ENCODE measurements at places on chromosomes 5 and 9. TPM values are rescaled to one million over a fixed set of nuclear protein-coding genes. Genes with fewer than 3 reads are reported as not detected.

Gene GOLM1
- total RNA-seq: 87.5 TPM

Gene TMOD1
- total RNA-seq: 0.41 TPM

Gene ANKRD34B
- 0.62 TPM for total RNA-seq

Gene WDR38
- not detected for total RNA-seq

Gene CDKN2A
- not detected for total RNA-seq

Gene PTGR1
- total RNA-seq: 45.7 TPM

Gene GBGT1
- 98.4 TPM for total RNA-seq

DNA sequence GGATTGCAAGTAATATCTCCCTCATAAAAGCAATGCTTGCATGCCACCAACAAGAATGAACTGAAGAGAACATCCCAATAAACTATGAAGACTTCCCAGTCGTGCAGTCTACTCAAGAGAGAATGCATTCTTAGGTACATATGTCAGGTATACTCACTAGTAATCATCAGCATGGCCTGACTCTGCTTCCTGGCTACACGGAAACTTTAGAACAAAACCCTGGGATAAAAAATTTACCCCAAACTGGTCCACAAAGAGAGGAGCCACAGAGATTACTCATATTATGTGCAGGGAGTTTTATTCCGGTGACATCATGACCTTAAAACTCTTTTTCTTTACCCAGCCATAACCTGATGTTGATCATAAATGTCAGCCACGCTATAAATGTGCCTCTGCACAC, 57.5 kb upstream of the PAPPA start:
- H3K36me3 ChIP-seq: no peaks in the 10 kb centered on the region
- H3K4me3 ChIP-seq: no peak overlapping the region
- DNase-seq: no peak
- no peaks in the 10 kb centered on the region for H3K4me1 ChIP-seq
- no peak overlapping the region for H3K27ac ChIP-seq

DNA sequence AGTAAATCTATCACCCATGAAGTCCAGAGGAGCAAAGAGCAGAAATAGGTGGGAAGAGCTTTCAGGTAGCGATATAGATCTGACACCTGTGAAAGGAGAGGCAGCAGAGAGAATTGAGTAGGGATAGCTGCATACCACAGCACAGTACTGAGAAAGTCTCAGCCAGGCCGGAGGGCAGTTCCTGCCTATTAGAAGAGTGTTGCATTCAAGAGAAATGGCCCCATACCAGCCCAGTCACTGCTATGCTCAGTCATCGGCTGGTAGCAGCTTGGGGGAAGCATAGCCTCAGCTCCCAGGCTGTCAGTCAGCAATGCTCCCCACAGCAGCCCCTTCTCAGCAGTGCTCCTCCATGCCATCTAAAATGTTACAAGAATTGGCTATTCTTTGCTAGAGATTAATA, 285.1 kb upstream of the CDH6 start:
- no peak overlapping the region for H3K27ac ChIP-seq
- no peaks in the 10 kb centered on the region for H3K27me3 ChIP-seq
- DNase-seq: no peak
- H3K4me3 ChIP-seq: no peak overlapping the region
- H3K4me1 ChIP-seq: no peaks in the 10 kb centered on the region

GRCh38 chr5:113578091-113578490, 64.6 kb downstream of the YTHDC2 start:
- no peaks in the 10 kb centered on the region for H3K27me3 ChIP-seq
- peaks cover 21% of the 10 kb centered on the region for H3K36me3 ChIP-seq
- H3K27ac ChIP-seq: no peak overlapping the region
- DNase-seq: no peak
- H3K4me1 ChIP-seq: peaks cover 8% of the 10 kb centered on the region

DNA sequence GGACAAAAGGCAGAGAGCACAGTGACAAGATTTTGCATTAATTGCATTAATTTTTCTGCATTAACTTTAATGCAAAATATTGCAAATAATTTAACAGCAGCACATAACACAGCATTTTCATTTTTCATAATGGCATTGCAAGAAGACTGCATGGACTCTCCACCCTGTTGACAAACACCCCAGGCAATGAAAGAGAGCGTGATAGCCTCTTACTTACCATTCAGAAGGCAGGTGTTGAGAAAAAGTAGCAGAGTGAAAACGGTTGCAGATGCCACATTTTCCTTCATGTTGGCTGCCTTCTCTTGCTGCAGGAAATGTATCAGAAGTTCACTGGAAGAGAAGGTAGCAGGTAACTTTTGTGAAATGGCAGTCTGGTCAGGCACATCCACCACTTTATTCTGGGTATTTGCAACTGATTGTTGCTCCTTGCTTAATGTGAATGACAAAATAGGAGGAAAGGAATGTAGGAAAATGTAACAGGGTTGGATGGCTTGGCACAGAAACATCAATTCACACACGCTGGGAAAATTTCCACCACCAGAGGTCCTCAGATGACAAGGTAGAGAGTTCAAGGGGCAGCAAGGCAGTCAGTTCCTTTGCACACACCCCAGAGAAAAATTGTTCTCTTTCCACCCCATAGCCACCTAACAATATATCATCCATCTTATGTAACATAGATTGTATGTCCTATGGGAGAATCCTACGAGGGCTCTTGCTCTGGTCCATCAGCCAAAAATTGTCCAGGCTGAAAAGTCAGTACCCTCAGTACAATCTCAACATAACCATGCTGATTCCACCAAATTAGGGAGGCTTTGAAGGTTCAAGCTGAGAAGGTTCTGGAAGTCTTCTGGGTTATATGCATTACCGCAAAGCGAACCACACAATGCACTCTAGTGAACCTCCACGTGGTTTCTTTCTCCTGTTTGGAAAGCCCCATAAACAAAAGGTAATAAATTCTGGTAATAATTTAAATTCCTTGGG, 41.9 kb upstream of the AGXT2 start:
- H3K36me3 ChIP-seq: no peaks in the 10 kb centered on the region
- DNase-seq: peak; percentile 68
- H3K27ac ChIP-seq: no peak overlapping the region
- peaks cover 10% of the 10 kb centered on the region for H3K4me1 ChIP-seq
- H3K27me3 ChIP-seq: peaks cover 6% of the 10 kb centered on the region

Data from endothelial cell (in vitro differentiated cells).